T-cell (primary cell): ENCODE measurements at places on chromosomes 11 and 22. TPM values are rescaled to one million over a fixed set of nuclear protein-coding genes. Genes with fewer than 3 reads are reported as not detected.
A peak's percentile ranks its signal among the peaks of the same experiment; 100 is the strongest.

The CARD16 gene
- 44.9 TPM for total RNA-seq

The GRAMD1B gene
- 15.0 TPM for total RNA-seq

DNA sequence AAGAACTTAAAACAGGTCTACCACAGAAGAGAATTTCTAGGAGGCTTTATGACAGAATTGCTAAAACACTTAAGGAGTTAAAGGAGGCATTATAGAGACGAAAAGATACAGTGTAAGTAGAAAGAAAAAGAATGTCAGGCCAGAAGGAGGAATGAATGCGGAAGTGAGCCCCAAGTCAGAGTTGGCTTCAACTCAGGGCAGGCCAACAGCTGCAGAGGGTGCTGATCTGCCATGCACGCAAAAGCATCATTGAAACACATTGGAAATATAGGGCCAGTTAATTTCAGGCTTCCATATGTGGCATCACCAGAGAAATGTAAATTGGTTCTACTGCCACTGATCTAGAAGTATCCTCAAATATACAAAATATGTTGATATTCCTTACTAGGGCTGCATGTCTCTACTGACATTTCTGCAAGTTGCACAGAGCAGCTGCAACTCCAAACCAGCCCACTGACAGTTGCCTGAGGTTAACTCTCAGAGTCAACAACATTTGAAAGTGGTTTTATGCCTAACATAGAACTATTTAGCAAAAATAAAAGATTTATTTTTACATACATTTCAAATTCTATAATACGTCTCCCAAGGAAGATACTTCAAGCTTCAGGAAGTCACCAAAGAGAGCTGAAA, 324.1 kb downstream of the C11orf87 start:
- no peak for DNase-seq
- no peaks in the 10 kb centered on the region for H3K36me3 ChIP-seq
- H3K4me3 ChIP-seq: no peak overlapping the region
- no peaks in the 10 kb centered on the region for H3K4me1 ChIP-seq
- H3K27me3 ChIP-seq: no peaks in the 10 kb centered on the region

DNA sequence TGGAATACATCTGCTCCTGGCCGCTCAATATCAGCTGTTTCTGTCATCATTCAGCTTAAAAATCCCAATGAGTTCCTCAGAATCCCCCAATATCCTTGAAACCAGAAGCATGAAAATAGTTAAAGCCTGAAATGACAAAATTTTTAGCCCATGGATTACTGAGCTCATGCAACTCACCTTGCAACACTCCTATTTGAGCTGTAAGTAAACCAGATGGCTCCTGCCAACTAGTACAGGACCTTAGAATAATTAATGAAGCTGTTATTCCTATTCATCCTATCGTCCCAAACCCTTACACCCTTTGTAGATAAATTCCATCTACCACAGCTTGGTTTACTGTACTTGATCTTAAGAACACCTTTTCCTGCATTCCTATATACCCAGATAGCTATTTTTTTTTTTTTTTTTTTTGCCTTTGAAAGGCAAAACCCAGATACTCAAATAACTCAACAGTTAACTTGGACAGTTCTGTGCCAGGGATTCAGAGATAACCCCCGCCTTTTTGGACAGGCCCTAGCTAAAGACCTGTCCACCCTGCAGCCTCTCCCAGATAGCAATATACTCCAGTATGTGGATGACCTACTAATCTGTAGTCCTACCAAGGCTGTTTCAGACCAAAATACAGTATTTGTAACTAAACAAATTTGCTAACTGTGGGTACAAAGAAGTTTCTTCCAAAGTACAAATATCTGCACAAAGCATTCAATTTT, 10.1 kb upstream of the BTBD10 start:
- peaks cover 2% of the 10 kb centered on the region for H3K27me3 ChIP-seq
- DNase-seq: no peak
- no peaks in the 10 kb centered on the region for H3K4me1 ChIP-seq
- no peak overlapping the region for H3K4me3 ChIP-seq
- no peak overlapping the region for H3K27ac ChIP-seq
- no peaks in the 10 kb centered on the region for H3K36me3 ChIP-seq

- H3K36me3 ChIP-seq: no peaks in the 10 kb centered on the region
- no peak overlapping the region for H3K27ac ChIP-seq
- H3K4me1 ChIP-seq: no peaks in the 10 kb centered on the region
- H3K27me3 ChIP-seq: no peaks in the 10 kb centered on the region
These were observed 86.8 kb downstream of the NECTIN1 start for GRCh38 chr11:119641983-119642745.

The IFITM10 gene
- total RNA-seq: 1.7 TPM

DNA sequence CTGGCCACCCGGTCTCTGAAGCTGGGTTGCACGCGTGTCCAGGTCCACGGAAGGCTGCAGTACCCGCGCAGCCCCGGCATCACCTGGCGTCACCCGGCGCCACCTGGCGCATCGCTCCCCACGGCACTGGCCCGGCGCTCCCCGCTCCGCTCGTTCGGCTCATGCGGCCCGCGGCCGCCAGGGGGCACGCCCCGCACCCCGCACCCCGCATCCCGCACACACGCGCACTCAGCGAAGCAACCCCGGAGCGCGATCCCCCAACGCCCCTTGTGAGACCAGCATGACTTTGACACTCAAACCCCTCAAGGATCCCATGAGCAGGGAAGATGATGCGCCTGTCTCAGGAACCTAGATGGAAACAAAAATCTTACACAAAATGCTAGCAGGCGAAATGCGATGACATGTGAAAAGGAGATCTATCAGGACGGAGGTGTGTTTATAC, 11.9 kb downstream of the B3GNT6 start:
- H3K27ac ChIP-seq: no peak overlapping the region
- H3K27me3 ChIP-seq: peaks cover 31% of the 10 kb centered on the region
- peak; percentile 62 for DNase-seq
- H3K36me3 ChIP-seq: no peaks in the 10 kb centered on the region
- H3K4me1 ChIP-seq: peaks cover 2% of the 10 kb centered on the region

DNA sequence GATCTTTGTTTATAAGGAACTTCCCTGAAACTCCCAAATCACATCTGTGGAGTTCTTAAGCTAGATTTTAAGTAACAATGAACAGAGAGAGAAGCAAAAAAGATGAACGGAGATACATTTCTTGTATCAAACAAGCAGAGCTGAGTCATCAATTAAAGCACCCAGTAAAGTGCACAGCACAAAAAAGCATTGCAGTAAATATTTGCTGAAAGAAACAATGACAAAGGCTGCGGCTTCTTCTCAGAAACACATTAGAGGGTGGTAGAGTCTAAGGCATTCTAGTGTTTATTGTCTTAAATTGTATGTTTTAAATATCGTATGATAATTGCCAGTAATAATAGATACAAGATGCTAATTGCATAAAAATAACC, 941.6 kb upstream of the CHORDC1 start:
- H3K4me1 ChIP-seq: no peaks in the 10 kb centered on the region
- no peak overlapping the region for H3K4me3 ChIP-seq
- no peak overlapping the region for H3K27ac ChIP-seq
